Hepatocyte (in vitro differentiated cells): ENCODE measurements at places on chromosomes 16 and 17.

DNA sequence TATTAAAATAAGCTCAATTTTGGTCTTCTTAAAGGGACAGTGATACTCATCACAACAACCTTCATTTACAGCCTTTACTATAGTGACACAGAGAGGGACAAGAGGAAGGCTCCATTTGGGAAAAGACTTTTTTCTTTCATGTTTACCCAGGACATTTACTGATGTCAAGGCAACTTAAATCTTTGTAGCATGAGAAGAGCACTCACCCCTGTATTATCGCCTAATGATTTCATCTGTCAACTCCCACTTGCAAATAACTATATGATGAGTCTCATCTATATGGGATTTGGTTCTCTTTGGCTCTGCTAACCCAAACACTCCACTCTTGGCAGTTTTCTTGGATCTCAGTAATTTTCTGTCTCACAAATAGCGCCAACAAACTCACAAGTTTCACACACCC is 24.1 kb downstream of the BLMH start:
- H3K27ac ChIP-seq = no peak overlapping the region
- H3K36me3 ChIP-seq = no peaks in the 10 kb centered on the region
- DNase-seq = no peak
- H3K27me3 ChIP-seq = no peaks in the 10 kb centered on the region
- H3K4me3 ChIP-seq = no peak overlapping the region
- no peaks in the 10 kb centered on the region for H3K4me1 ChIP-seq

GRCh38 chr16:89843409-89844350 is 15.4 kb downstream of the SPIRE2 start:
- no peaks in the 10 kb centered on the region for H3K36me3 ChIP-seq
- no peaks in the 10 kb centered on the region for H3K27me3 ChIP-seq
- H3K4me3 ChIP-seq = no peak overlapping the region
- no peak for DNase-seq
- H3K4me1 ChIP-seq = peaks cover 6% of the 10 kb centered on the region
- H3K27ac ChIP-seq = no peak overlapping the region

- no peak overlapping the region for H3K4me3 ChIP-seq
- H3K27me3 ChIP-seq = no peaks in the 10 kb centered on the region
- H3K4me1 ChIP-seq = peaks cover 66% of the 10 kb centered on the region
- peak; percentile 54 for DNase-seq
- H3K36me3 ChIP-seq = no peaks in the 10 kb centered on the region
These were observed 153.4 kb upstream of the GSE1 start for GRCh38 chr16:85459529-85460251.

- no peaks in the 10 kb centered on the region for H3K27me3 ChIP-seq
- no peaks in the 10 kb centered on the region for H3K36me3 ChIP-seq
- no peak for DNase-seq
- peak overlapping the region; percentile 85 for H3K27ac ChIP-seq
These were observed 4.6 kb downstream of the CNTD1 start for GRCh38 chr17:42803074-42803883.

- H3K27ac ChIP-seq = no peak overlapping the region
- DNase-seq = no peak
- peaks cover 30% of the 10 kb centered on the region for H3K4me1 ChIP-seq
- peaks cover 39% of the 10 kb centered on the region for H3K27me3 ChIP-seq
These were observed 6.0 kb downstream of the HIC1 start for GRCh38 chr17:2060681-2061440.

GRCh38 chr17:61399131-61400065 is at the start of gene TBX2:
TBX2 (plus strand) TSS chr17:61399843; CDS start chr17:61400177, 334 bp downstream.
- peak within 1 kb of the TSS; percentile 99 for H3K27ac ChIP-seq
- peaks cover 80% of the 10 kb centered on the region for H3K27me3 ChIP-seq
- H3K36me3 ChIP-seq = no peaks in the 10 kb centered on the region
- peaks cover 7% of the 10 kb centered on the region for H3K4me1 ChIP-seq
- H3K4me3 ChIP-seq = peak within 1 kb of the TSS; percentile 75

DNA sequence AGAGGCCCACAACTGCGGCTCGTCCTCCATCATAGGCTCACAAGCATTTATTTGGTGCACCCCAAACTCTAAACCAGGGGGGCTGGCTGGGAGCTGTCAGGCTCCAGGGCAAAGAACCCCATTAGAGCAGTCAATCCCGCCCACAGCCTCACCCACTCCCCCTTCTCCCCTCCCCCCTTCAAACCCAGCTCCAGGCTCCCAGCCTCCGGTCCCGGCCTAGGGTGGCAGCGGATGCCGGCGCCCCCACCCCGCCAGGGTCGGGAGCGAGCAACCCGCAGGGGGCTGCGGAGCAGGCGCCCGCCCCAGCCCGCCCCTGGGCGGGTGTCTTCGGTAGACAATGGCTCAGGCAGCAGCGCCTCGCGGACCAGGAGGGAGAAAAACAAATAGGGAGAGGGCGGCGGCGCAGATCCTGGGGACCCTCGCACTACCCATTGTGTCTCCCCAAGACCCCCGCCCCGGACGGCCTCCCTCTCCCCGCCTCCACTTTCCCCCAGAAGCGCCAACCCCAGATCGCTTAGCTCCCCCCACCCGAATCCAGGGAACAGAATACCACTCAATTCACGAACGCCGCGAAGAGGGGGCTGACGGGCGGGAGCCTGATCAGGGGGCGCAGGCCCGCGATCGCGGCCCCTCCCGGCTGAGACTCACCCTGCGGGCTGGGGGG is 572 bp downstream of the FAM171A2 start:
- DNase-seq = peak; percentile 42
- peak overlapping the region; percentile 98 for H3K4me3 ChIP-seq
- H3K36me3 ChIP-seq = no peaks in the 10 kb centered on the region

- peaks cover 10% of the 10 kb centered on the region for H3K4me1 ChIP-seq
- no peak for DNase-seq
- no peaks in the 10 kb centered on the region for H3K36me3 ChIP-seq
- H3K27ac ChIP-seq = no peak overlapping the region
- peaks cover 19% of the 10 kb centered on the region for H3K27me3 ChIP-seq
These were observed 6.2 kb downstream of the MPP2 start for GRCh38 chr17:43900858-43901754.

DNA sequence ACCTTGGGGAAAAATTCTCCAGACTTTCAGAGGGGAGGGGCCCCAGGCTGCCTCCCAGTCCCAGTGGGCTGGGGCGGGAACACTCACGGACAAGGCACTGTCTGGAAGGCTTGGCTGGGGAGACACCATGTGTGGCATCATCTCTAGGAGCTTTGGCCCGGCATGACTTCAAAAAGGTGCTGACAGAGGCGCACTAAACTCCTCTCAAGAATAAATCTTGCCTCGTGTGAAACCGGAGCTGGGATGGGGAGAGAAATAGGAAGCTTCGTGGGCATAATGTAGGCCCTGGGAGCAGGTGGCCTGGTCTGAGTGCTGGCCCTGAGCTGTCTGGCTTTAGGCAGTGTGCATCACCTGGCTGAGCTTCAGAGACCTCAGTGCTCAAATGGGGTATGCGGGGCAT is 5.7 kb downstream of the WSCD1 start:
- no peak for DNase-seq
- H3K27me3 ChIP-seq = peaks cover 36% of the 10 kb centered on the region
- no peak overlapping the region for H3K4me3 ChIP-seq
- H3K4me1 ChIP-seq = peaks cover 3% of the 10 kb centered on the region

DNA sequence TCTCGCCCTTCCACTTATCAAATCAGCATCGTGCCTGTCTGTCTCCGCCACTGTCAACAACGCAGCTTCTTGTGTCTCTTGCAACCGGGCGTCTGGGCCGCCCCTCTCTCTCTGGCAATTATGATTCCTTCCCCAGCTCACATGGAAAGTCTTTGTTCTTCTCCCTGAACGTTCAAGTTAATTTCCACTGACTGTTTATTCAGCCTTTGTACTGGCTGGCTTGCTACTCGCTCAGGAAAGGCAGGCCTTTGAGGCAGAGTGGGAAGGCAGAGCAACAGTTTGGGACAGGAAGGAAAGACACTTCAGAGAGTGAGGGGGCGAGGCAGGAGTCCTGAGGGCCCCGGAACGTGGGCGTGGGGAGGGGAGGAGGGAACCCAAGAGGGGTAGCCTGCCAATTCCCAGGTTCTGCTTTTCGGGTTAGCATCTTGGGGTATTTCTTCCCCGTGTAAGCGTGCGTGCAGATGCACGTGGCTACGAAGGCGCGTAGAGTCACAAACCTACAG is 50.8 kb downstream of the AKAP1 start:
- H3K27ac ChIP-seq = no peak overlapping the region
- no peaks in the 10 kb centered on the region for H3K27me3 ChIP-seq
- DNase-seq = no peak
- H3K36me3 ChIP-seq = no peaks in the 10 kb centered on the region

DNA sequence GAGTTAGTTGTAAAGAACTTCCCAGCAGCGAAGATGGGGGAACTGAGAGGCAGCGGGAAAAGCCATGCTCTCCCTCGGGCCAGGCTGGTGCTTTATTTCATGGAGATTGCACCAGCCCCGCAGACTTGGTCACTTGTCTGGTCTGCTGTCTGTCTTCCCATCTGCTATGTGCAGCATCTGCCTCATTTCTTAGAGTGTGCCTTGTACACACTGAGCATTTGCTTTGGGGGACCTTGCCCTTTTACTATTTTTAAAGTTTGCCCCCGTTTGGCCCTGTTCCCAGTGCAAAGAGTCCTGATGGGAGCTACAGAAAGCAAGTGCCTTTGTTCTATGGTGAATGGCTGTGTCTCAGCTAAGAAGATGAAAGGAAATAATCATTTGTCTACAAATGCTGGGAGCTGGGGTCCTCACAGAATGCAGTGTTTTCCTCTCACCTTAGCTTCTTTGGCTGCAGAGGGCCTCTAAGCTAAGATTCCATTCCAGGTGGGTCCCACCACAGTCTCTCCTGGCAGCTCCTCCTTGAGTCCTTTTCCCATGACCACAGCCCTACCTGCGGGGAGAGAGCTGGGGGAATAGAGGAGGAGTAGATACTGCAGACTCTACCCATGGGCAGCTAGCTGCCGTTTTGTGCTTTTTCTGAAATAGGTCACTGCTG is 25.1 kb upstream of the CNOT1 start:
- no peaks in the 10 kb centered on the region for H3K36me3 ChIP-seq
- H3K4me3 ChIP-seq = no peak overlapping the region
- peak overlapping the region; percentile 53 for H3K27ac ChIP-seq
- H3K4me1 ChIP-seq = peaks cover 5% of the 10 kb centered on the region
- no peak for DNase-seq

- no peaks in the 10 kb centered on the region for H3K36me3 ChIP-seq
- H3K27ac ChIP-seq = no peak overlapping the region
- no peaks in the 10 kb centered on the region for H3K27me3 ChIP-seq
- H3K4me1 ChIP-seq = no peaks in the 10 kb centered on the region
- DNase-seq = no peak
These were observed 147.9 kb upstream of the CHMP6 start for GRCh38 chr17:80843741-80844156.

DNA sequence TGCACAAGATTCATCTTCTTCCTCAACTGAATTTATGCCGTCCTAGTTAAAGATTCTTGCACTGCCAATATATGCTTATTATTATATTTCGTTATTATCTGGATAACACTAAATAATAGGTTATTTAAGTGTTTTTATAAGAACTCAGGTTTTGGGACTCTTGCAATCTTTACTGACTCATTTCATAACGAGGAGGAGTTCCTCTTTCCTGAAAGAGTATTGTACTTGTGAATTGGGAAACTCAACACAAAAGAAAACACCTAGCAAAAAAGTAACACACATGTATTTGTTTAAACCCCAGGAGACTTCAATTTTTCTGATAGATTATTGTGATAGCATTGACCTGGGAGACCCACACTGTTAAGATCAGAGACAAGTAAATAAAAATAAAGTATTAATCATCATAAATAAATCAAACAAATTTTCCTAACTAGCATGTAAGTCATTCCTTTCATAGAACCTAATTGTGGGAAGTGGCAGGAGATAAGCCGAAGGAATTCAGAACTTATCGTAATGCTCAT is 505.8 kb downstream of the KCNJ2 start:
- H3K27ac ChIP-seq = no peak overlapping the region
- no peaks in the 10 kb centered on the region for H3K36me3 ChIP-seq

DNA sequence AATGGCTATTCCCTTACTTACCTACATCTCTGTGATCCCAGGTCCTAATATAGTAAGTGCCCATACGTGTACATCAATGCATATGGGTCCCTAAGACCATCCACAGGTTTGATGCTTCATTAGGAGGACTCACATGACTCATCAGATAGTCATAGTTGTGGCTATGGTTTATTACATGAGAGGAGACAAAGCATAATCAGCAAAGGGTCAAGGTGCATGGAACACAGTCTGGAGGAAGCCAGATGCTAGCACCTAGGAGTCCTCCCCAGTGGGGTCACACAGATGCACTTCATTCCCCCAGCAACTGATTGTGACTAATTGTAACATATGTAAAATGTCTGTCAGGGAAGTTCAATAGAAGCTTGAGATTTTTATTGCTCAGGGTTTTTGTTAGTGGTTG is 42.8 kb downstream of the PHKB start:
- H3K36me3 ChIP-seq = no peaks in the 10 kb centered on the region
- DNase-seq = no peak
- no peaks in the 10 kb centered on the region for H3K4me1 ChIP-seq
- H3K4me3 ChIP-seq = no peak overlapping the region
- H3K27me3 ChIP-seq = no peaks in the 10 kb centered on the region

DNA sequence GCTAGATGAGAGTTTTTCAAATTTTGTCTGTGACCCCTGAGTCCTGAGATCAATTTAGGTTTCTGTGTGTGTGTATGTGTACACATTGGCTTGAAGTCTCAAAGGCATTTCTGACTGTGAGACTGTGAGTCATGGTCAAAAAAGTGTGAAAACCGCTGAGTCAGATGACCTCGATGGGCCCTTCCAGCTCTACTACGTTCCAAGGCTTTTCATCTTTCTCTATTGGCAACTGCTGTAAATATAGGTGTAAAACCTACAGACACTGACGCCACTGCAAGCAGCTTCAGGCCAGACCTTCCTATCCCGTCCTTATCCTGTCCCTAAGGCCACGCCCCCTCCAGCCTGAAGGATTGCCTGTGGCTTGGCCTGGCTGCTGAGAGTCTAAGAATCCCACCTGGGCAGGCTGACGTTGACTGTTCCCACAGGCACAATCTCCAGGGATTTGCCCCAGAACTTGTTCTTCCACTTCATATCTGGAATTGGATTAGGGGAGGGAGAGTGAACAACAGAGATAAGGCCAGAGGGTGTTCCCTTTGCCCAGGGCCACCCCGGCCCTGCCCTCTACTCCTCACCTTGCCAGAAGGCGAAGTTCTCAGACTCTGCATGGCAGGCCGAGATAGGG is 11.3 kb downstream of the OSBPL7 start:
- peak overlapping the region; percentile 81 for H3K27ac ChIP-seq
- no peaks in the 10 kb centered on the region for H3K36me3 ChIP-seq
- H3K4me3 ChIP-seq = no peak overlapping the region
- H3K27me3 ChIP-seq = no peaks in the 10 kb centered on the region

DNA sequence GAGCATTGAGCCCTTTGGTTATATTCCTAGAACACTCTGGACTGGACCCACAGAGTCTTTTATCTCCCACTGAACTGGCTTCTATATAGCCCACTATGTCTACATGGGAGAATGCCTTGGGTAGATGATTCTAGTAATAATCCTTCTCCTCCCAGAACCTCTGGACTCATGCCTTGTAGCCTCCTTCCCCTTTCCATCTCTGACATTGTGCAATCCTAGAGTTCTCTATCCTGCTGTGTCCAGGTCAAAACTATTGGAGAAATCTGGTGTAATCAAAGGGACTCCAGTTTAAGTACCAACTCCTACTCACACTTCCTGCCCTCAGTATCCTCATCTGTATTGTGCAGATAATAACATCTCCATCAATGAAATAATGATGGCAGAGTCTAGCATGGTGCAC is 9.1 kb downstream of the RCVRN start:
- DNase-seq = no peak
- no peak overlapping the region for H3K27ac ChIP-seq
- H3K36me3 ChIP-seq = no peaks in the 10 kb centered on the region
- H3K4me3 ChIP-seq = no peak overlapping the region
- no peaks in the 10 kb centered on the region for H3K27me3 ChIP-seq
- peaks cover 4% of the 10 kb centered on the region for H3K4me1 ChIP-seq
